T47D (cell line): ENCODE measurements at places on chromosomes 5 and 9.
A peak's percentile ranks its signal among the peaks of the same experiment; 100 is the strongest.

- peak; percentile 32 for DNase-seq
These were observed 107.0 kb downstream of the TRIO start for GRCh38 chr5:14250084-14250695.

DNA sequence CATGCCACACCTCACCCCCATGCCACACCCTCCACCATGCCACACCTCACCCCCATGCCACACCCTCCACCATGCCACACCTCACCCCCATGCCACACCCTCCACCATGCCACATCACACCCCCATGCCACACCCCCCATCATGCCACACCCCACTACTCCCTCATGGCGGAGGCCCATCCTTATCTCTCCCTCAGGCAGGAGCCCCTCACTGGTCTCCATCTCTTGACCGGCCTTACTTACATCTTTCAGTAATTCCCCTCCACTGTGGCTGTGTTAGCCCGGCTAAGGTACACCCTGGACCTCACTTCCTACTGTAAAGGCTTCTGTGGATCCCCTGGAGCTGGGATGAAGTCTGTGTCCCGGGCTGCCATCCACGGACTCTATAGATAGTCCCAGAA, 102.0 kb downstream of the OLFM1 start:
- no peak for DNase-seq

GRCh38 chr5:156698323-156698722, 151.8 kb upstream of the PPP1R2B start:
- DNase-seq = no peak

- DNase-seq = no peak
These were observed 122.2 kb downstream of the FGF10 start for GRCh38 chr5:44266882-44267576.

DNA sequence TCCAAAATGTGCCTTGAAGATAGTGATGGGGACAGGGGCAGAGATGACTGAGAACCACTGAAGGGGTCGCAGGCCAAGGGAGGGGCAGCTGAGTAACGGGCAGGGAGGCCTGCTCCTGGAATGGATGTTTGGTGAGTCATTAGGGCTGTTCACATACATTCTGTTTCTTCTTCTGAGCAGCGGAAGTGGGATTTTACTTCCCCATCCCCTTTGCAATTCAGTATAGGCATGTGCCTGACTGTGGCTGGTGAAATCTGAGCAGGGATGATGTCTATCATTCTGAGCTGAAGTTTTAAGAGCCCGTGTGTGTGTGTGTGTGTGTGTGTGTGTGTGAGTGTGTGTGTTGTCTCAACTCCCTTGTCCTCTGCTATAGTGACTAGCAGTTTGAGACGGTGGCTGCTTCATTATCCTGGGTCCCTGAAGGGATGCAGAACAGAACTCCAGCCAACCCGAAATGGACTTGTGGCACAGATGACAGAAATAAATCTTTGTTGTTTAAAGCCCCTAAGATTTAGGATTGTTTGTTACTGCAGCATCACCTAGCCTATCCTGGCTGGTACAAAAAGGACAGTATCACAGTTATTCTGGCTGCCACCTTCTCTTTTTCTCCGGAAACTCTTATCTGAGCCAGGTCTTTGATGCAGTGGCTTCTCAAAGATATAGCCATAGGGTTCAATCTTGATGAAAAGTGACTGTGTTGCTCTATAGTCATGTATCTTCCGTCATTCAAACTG, 29.2 kb upstream of the TGFBI start:
- no peak for DNase-seq
